Glutamatergic neuron (in vitro differentiated cells): ENCODE measurements at places on chromosomes 2 and 18.

DNA sequence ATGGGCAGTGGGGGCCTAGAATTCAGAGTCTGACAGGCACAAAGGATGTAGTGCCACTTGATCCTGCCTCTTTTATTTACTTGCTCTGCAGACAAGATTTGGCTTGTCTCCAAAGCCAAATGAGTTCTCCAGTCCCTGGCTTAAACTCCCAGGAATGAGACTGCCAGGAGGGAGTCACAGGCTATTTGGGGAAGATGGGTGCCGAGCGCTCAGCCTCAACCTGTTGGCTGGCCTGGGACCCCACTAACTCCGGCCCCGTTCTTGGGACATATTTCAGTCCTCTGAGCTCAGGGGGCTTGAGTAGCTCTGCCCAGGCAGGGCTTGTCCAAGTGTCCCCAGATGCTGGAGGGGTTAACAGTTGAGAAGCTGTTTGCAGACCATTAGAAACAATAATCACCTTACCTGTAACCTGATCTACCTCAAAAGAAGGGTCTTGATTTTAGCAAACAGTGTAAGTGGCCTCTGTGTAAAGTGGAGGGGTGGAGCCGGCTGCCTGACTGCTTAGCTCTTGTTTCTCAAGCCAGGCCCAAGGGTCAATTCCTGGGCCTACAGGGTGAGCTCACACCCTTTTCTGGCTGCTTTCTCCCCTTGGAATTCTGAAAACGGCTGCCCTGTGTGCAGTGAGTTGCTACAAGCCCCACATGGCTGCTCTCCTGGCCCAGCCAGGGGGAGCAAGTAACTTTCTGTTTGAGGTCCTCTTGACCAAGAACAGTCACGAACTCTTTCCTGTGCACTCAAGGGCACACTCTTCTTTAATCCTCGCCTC, 27.1 kb upstream of the FZD5 start:
- no peak for DNase-seq

DNA sequence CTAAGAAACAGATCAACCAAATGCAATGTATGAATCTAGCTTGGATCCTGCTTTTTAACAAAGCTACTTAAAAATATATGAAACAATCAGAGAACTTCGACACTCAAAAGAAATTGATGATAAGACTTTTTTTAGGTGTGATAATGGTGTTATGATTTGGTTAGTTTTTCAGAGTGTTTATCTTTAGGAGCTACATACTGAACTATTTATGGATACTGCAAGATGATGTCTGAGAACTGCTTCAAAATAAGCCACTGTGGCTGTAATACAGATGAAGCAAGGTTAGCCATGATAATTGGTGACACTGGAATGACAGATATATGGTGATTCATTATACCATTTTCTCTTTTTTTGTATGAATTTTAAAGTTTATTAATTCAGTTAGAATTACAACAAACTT, 14.2 kb downstream of the SLC25A12 start:
- no peak for DNase-seq

DNA sequence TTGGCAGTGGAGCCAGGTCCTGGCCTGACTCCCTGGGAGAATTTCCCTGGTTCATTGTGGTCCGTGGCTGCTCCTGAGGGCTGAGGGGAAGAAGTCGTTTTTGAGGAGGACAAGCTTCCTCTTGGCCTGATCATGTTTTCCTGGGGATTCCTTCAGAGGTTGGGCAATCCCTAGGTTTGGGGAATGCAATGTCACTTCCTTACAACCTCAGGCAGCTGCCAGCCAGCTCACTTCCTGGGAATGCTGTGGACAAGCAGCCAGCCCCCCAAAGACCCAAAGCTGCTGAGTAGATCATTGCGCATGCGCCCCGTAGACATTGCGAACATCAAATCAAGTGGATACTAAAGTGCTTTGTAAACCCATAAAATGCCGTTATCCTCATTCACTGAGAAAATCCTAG, 7.7 kb upstream of the DNMT3A start:
- no peak for DNase-seq

- DNase-seq = no peak
Measured at GRCh38 chr2:152186262-152186661, 10.7 kb upstream of the STAM2 start.

DNA sequence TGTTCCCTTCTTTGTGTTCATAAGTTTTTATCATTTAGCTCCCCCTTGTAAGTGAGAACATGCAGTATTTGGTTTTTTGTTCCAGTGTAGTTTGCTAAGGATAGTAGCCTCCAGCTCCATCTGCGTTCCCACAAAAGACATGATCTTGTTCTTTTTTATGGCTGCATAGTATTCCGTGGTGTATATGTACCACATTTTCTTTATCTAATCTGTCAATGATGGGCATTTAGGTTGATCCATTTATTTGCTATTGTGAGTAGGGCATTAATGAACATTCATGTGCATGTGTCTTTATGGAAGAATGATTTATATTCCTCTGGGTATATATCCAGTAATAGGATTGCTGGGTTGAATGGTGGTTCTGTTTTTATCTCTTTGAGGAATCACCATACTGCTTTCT, 33.4 kb downstream of the CARF start:
- DNase-seq = no peak

- DNase-seq = no peak
Measured at GRCh38 chr18:37042381-37042780, 213.5 kb downstream of the KIAA1328 start.

GRCh38 chr2:179842498-179843153, 18.8 kb downstream of the ZNF385B start:
- peak; percentile 43 for DNase-seq

- no peak for DNase-seq
Measured at GRCh38 chr18:22210311-22210754, 40.9 kb downstream of the GATA6 start.

DNA sequence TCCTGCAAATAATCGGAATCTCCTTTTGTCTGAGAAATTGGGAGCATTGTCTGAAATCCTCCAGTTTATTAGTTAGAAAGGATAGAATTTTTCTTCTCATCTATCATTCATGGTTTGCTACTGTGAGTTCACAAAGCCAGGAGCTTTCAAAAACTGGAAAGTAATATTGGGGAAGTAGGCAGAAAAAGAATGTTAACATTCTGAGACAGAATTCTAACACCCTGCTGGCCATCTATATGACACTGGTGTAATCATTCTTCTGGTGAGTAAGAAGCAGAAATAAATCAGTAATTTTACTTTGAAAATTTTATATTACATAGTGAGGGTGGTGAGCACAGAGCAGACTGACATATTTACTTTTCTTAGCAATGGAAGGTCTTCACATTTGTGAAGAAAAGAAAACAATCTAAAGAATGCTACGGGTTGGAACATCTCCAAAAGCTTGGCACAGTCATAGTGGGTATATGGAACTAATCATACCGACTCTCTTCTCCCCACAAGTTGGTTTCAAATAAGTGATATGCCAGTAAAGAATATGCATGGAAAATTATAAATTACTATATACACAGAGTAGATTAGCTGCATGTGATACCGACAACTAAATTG, 344.9 kb downstream of the LPIN1 start:
- DNase-seq = no peak

GRCh38 chr18:10953672-10954071, 195.7 kb downstream of the PIEZO2 start:
- DNase-seq = peak; percentile 80

DNA sequence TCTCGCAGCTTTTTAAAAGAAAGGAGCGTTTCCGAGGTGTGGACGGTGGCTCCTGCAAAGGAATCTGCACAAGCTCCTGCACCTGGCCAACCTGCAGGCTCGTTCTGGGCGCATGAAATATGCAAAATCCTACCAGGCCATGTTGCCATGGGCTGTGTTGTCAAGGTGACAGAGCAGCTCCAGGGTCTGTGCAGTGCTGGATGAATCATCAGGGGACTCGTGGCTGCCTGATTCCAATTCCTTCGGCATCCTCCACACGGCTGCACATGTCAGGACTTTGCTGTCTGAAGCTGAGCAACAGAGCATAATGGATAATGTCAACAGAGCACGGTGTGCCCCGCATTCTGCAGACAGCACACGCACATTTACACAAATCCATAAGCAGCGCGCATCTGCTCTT, 120.5 kb downstream of the EIPR1 start:
- peak; percentile 64 for DNase-seq

- no peak for DNase-seq
Measured at GRCh38 chr2:140504601-140505000, 1626.2 kb downstream of the LRP1B start.

- peak; percentile 28 for DNase-seq
Measured at GRCh38 chr2:150376553-150377335, 110.7 kb downstream of the RND3 start.

DNA sequence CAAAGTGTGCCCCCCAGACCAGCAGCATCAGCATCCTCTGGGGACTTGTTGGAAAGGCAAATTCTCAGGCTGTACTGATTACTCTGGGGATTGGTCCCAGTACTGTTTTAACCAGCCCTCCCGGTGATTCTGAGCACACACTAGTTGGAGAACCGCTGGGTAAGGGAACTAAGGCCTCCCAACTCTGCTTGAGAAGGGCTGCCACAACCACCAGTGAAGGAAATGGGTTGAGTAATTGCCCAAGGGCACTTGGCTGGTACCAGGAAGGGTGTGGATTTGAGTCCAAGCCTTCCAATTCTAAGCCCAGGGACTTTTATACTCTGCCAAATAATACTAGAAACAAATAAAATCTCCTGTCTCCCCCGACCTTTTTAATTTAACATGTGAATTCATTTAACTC, 219.9 kb downstream of the SETBP1 start:
- DNase-seq = no peak

GRCh38 chr2:134039912-134040581, 213.8 kb upstream of the MGAT5 start:
- DNase-seq = no peak

GRCh38 chr18:60096428-60096827, 196.6 kb downstream of the PMAIP1 start:
- DNase-seq = no peak

- no peak for DNase-seq
Measured at GRCh38 chr2:227582369-227582768, 16.3 kb upstream of the SCYGR2 start.

DNA sequence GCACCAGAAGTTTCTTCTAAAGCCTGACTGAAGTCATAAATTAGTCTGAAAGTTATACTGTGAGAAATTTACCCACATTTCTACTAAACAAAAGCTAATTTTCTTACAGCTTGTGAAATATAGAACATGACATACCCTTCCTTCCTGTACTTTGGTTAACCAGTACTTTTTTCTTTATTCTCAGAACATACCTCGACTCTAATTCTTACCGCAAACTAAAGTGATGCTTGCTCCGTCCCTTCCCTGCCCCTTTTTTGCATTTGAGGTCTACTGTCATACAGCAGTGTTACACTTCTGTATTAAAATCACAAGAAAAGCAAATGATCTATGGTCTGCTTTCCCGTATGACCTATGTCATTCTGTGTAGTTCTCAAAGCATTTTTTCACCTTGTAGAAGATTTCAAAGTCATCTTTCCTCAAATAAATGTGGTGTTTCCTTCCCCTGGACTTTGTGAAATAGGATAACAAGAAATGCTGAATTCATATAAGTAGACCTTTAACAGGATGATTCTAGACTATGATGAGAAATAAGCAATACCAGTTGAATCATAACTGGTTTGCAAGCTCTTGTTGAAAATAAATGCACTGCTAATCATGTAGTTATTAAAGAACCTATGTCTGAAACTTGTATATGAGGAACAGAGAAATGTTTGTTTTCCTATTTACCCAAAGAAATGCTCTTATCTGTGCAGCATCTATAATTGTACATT, 30.4 kb downstream of the CYTIP start:
- DNase-seq = no peak

- DNase-seq = no peak
Measured at GRCh38 chr2:121283670-121284462, 1.1 kb downstream of the TFCP2L1 start.

- no peak for DNase-seq
Measured at GRCh38 chr2:141968433-141968832, 162.4 kb downstream of the LRP1B start.

GRCh38 chr2:8849327-8849726, 11.9 kb upstream of the KIDINS220 start:
- DNase-seq = no peak

DNA sequence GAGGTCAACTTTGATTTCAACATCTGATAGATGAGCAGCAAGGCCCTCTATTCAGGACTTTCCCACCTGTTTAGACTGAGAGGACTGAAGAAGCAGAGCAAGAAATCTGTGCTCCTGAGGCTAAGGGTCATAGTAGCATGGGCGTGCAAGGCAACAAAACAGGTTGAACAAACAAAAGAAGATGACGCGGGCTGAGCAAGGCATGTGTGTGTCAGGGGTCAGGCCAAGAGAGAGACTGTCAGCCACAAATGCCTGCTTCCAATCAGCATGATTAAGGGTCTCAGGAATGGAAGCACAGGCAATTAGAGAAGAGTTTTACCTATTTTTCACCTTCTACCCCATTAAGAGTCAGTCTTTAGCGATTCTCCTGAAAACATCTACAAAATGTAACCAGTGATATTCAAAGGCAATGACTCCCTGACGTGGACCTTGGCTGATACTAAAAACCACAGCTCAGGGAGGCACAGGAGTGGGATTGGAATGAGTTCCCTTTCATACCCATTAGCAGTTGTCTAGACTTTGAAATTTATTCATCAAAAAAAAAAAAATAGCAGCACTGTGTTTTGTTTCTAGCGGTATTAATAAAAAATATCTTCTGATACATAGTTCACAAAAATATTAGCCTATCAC, 81.9 kb downstream of the DYNAP start:
- no peak for DNase-seq

DNA sequence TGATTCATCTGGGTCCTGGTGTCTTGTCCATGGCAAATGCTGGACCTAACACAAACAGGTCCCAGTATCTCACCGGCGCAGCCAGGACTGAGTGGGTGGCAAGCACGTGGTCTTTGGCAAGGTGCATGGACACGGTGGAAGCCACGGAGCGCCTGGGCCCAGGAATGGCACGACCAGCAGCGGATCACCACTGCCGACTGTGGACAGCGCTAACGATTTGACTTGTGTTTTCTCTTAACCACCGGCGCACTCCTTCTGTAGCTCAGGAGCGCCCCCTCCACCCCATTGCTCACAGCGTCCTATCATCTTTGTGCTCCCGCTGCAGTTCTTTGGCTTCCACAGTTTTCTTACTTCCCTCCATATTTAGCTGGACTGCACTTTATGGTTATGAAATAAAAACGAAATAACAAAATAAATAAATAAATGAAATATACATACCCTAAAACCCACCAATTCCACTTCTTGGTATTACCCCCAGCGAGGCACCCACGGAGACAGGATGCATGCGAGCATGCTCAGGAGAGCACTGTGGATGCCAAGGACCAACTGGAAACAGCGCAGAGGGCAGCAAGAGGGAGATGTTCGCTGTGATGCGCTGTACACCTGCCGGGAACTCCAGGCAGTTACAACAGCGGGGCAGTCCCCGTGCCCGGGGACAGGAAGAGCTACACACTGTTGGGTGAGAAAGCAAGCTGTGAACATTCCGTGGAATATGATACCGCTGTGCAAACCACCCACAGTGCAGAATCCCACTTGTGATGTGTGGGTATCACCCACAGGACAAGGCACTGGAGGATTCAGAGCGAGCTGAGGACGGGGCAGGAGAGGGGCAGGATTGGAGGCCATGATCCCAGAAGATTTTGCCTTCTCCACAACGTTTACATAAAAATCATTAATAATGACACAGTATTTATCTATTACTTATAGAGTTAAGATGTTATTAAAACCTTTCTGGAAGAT, 7.0 kb upstream of the CIDEA start:
- peak; percentile 68 for DNase-seq

GRCh38 chr18:24470022-24470618, 9.7 kb downstream of the HRH4 start:
- no peak for DNase-seq
